Kidney epithelial cell (primary cell): ENCODE measurements at places on chromosomes 3 and 15.

DNA sequence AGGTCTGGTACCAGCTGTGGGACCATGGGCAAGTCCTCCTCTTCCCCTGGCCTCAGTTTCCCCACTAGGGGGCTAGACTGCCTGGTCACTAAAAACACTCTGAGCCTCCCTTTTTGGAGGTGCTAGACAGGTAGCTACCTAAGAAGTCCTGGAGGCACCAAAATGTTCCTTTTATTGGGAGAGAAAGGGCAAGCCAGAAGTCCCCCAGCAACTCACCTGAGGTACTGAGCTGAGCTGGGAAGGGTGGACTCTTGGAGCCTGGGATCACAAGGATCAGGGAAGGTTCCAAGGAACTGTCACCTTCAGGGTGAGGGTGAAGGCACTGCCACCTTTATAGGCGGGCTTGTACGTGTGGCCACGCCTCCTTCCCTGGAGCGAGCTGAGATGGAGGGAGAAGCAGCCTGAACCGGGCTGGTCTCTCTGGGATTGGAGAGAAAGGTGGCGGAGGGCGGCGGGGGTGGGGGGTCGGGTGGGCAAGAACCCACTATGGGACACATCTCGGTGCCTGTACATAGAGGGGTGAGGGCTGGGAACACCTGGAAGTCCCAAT is at the start of gene CYP1A1:
CYP1A1 (minus strand) TSS at position 304 of the 550 bp plus-strand sequence. CDS start 2,431 bp downstream, outside the sequence.
- no peak for DNase-seq

- no peak for DNase-seq
Observed at GRCh38 chr15:37339856-37340255, 239.5 kb upstream of the MEIS2 start.

DNA sequence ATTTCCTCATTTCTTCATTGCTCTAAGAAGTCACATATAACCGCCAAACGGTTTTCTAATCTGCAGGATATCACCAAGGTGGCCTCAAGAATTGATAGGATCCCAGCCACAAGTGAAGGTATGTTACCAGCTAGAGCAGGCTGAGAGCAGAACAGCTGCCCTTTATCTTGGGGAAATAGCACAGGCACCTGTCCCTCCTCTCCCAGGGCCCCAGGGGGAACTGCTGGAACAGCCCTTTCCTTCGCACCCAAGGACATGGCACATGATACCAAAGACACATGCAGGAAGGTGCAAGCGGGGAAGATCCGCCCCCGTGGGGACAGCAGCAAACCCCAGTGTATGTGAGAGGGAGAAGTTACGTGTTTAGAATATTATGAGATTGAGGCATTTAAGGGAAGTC is 35.3 kb downstream of the HOMER2 start:
- DNase-seq, result no peak

DNA sequence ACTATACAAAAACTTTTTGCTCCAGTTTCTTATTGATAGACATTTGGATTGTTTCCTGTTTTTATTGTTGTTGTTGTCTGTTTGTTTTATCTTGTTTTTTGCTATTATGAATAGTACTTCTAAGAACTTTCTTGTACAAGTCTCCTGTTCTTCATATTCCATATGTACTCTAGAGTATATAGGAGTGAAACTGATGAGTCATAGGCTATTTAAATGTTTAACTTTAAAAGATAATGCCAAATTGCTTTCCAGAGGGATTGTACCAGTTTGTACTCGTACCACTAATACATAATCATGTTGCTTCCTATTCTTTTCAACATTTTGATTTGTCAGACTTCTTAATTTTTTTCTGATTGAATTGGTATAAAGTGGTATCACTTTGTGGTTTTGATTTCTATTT is 19.6 kb downstream of the LRRC49 start:
- no peak for DNase-seq

- DNase-seq, result no peak
Observed at GRCh38 chr3:61065451-61066011, 185.7 kb downstream of the FHIT start.

DNA sequence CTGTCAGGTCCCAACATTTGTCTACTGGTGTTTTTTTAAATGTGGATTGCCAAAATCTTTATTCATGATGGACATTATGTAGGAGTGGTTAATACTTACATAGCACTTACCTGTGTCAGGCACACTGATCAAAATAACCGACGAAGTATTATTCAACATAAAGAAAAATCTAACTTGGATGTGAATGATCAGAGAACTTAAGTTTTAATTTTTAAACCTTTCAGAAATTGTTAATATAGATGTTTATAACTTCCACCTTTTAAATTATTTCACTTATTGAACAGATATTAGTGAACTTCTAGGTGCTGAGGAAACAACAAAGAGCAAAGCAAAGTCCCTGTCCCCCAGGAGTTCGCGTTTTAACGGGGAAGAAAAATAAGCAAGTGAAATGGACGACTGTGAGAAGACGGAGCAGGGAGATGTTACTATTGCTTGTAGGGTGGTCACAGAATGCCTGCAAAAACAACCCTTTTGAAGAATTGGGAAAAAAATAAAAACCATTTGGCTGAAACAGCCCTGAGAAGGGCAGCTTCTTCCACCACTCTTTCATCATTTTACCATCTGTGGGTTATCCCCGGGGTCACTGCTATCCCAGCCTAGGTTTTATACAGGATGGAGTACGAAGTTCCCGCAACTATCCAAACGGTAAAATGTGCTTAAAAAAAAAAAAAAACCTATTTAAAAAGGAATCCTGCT is 915 bp upstream of the APH1B start:
- DNase-seq, result no peak

- DNase-seq, result no peak
Observed at GRCh38 chr3:18370672-18371071, 54.5 kb downstream of the SATB1 start.

DNA sequence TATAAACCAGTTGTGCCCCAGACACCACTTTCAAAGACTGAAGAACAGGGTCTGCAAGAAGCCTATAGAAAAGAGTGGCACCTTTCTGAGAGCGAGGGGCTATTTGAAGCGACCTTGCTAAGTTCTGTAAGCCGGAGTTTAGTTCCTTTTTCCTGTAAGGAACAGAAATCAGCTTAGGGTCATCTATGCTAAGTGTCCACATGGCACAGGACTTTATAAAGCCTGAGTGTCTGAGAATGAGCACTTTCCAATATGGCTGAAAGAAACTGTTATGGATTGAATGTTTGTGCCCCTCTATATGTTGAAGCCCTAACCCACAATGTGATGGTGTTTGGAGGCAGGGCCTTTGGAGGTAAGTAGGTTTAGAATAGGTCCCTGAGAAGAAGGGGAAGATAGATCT is 4.0 kb upstream of the A4GNT start:
- DNase-seq, result no peak

GRCh38 chr3:13132731-13133410 is 59.6 kb upstream of the IQSEC1 start:
- no peak for DNase-seq

GRCh38 chr15:70578196-70578595 is 185.2 kb downstream of the UACA start:
- DNase-seq, result no peak

DNA sequence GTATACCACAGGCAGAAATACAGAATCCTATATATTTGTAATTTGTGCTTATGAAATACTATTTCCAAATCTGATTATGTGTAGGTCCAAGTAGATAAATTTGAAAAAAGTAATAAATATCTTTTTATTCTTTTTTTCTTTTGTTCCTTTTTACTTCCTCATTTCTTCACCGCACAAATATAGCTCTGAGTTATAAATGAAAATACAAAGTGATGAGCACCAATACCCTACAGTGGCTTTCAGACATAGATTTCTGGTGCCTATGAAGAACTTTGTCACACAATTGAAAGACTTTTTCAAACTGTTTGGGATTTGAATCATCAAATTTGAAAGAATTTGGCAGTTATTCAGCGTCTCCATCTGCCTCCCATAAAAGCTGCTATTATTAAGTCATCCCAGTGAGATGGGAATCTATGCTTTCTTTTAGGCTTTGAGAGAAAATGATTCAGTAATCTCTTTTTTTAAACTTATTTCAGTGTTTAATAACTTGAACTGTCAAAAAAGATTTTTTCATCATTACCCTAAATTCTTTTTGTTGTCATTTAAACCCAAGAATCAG is 363.6 kb upstream of the GOLIM4 start:
- no peak for DNase-seq

GRCh38 chr3:185046603-185047002 is 106.3 kb downstream of the C3orf70 start:
- DNase-seq, result no peak

DNA sequence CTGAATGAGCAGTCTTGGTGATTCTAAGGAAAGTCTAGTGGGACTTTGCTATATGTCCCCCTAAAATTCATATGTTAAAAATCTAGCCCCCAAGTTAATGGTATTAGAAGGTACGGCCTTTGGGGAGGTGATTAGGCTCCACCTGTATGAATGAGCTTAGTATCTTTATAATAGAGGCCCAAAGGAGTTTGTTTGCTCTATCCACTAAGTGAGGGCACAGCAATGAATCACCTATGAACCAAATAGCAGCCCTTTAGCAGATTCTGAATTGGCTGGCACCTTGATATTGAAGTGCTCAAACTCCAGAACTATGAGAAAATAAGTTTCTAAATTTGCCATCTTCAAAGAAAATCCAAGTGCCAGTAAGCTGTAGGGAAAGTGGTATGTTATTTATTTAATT is 187.9 kb downstream of the SUCNR1 start:
- no peak for DNase-seq

DNA sequence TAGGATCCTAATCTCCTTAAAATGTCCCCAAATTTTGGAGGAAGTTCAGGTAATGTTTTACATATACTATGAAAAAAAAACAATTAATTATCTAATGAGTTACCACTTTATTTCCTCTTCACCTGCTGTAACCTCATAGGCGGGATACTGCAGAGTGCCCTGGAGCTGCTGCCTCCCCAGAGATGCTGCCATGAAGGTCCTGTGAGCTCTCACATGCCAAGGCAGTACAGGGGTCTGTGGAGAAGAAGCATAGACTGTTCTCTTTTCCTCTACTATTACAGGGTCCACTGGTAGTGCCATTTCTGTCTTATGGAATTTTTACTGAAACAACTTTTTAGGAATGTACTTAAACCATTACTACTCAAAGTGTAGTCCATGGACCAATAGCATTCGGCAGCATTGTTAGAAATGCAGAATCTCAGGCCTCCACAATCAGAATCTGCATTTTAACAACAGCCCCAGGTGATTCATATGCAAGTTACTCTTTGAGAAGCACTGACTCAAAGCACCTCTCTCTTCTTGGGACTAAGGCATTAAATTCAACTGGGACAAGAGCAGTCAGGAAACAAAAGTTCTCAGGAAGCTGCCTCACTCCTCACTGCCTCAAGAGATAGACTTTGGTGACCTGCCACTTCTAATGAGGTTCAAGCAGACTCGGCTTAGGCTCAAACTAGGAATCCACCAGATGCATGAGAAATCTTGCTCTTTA is 30.3 kb upstream of the CPOX start:
- no peak for DNase-seq

DNA sequence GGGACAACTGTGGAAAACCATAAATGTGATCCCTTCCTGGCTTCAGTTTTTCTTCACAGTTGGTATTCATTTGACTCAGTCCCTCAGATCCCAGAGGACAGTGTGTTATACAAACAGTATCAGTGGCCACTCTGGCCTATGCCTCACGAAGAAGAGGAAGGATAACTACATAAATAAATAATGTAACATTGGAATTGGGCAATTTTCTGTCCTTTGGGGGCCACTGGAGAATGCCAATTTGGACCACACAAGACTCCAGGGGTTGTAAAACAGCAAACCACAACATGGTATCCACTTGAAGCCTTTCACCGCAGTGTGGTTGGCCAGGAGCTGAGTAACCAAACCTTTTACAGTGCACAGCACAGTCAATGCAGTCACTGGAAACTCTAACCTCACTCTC is 1077.0 kb downstream of the ROBO2 start:
- DNase-seq, result no peak

DNA sequence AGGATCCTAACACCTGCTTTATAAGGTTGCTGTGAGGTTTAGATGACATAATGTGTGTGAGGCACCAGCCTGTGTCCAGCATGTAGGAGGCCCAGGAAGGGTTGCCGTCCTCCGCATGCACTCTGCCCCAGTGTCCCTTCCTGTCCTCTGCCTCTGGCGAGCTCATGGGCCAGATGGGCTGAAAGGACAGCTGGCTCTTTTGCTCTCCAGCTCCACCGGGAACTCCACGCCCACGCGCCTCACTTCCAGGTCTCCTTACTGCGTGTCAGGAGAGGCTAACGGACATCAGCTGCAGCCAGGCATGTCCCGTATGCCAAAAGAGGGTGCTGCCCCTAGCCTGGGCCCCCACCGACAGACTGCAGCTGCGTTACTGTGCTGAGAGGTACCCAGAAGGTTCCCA is 12.2 kb downstream of the MUC20 start:
- DNase-seq, result no peak

DNA sequence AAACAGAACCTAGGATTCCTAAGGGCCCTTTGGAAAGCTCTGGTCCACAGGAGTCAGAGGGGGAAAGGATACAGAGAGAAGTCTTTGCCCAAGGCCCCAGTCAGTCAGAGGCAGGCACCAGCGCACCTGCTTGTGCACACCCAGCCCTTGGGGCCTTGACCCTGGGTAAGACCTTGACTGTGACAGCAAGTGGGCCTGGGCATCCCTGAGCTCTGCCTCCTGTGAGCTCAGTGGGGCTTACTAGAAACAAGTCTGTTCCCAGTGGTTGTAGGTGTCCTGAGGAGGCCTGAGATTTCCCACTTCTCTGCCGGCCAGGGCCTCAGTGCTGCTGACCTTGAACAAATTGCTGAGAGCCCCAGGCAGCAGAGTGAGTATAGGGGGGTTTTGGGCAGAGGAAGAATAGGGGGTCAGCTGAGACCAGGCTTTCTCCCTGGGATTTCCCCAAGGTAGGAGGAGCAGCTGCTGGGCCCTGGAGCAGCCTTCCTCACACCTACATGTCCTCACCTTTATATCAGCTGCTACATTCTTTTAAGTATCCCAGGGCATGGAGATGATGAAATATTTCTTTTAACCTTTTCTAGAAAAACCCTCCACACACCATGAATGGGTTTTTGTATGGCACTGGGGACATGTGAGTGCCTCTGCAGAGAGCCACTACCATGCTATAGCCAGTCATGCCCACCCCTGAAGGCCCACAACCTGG is 9.7 kb upstream of the DAG1 start:
- DNase-seq, result no peak

- no peak for DNase-seq
Observed at GRCh38 chr3:52277071-52277964, 1.1 kb downstream of the WDR82 start.

DNA sequence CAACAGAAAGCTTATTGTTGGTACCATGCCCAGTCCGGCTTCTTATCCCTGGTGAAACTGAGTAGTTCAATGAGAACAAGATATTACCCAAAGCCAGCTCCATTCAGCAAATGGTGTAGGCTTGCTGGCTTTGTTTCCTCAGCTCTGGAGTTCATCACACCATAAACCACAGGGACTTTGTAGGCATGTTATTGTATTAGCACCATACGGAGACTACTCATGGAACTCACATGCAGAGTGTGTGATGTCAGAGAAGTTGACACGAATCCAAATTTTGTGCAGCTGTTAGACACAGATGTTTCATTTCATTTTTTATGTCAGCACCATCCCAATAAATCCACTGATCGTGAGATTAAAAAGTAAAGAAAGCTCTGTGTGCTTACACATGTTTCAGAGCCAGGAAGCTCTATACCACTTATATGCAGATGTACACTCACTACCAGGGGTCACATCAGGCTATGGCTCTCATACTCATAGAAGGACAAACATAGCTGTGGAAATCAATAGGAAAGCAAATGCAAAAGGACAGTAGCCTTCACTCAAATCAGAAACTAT is 63.4 kb upstream of the LEKR1 start:
- DNase-seq, result no peak

- DNase-seq, result no peak
Observed at GRCh38 chr3:117681619-117682018, 972.0 kb downstream of the TUSC7 start.

GRCh38 chr3:45366290-45366689 is 22.1 kb upstream of the LARS2 start:
- DNase-seq, result no peak
